Neural crest cell (in vitro differentiated cells): ENCODE measurements at places on chromosomes 12 and 14.

- no peak for DNase-seq
- H3K36me3 ChIP-seq: peaks cover 3% of the 10 kb centered on the region
- H3K4me1 ChIP-seq: peaks cover 37% of the 10 kb centered on the region
- H3K27ac ChIP-seq: peak overlapping the region; percentile 89
- H3K27me3 ChIP-seq: no peaks in the 10 kb centered on the region
Measured at GRCh38 chr14:76080025-76080424, 71.7 kb upstream of the GPATCH2L start.

DNA sequence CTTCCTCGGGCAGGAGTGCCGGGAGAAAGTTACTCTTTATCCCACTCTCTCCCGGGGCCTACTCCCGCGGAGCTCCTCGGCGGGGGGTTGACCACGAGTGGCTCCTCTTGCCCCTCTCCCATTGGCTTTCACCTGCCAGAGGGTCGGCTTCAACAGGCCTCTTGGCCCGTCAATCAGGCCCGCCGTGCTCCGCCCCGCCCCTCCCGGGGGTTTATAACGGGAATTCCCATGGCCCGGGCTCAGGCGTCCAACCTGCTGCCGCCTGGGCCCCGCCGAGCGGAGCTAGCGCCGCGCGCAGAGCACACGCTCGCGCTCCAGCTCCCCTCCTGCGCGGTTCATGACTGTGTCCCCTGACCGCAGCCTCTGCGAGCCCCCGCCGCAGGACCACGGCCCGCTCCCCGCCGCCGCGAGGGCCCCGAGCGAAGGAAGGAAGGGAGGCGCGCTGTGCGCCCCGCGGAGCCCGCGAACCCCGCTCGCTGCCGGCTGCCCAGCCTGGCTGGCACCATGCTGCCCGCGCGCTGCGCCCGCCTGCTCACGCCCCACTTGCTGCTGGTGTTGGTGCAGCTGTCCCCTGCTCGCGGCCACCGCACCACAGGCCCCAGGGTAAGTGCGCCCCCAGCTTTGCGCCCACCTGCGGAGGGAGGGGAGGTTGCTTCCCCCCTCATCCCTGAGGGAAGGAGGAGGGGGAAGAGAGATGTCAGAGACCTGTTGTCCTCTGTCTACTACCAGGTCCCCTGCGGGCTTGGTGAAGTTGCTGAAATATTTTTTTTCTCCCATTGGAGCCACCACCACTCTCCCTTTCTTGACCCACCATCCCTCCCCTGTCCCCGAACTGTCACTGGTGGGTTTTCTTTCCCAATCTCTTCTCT lies at the start of gene SMOC1:
TSS of gene SMOC1 (plus strand) at position 242 of the 869 bp plus-strand sequence. CDS start at position 505, 263 bp downstream.
- peak within 1 kb of the TSS; percentile 89 for H3K4me3 ChIP-seq
- H3K27me3 ChIP-seq: no peaks in the 10 kb centered on the region
- DNase-seq: peak; percentile 89
- peaks cover 59% of the 10 kb centered on the region for H3K4me1 ChIP-seq

DNA sequence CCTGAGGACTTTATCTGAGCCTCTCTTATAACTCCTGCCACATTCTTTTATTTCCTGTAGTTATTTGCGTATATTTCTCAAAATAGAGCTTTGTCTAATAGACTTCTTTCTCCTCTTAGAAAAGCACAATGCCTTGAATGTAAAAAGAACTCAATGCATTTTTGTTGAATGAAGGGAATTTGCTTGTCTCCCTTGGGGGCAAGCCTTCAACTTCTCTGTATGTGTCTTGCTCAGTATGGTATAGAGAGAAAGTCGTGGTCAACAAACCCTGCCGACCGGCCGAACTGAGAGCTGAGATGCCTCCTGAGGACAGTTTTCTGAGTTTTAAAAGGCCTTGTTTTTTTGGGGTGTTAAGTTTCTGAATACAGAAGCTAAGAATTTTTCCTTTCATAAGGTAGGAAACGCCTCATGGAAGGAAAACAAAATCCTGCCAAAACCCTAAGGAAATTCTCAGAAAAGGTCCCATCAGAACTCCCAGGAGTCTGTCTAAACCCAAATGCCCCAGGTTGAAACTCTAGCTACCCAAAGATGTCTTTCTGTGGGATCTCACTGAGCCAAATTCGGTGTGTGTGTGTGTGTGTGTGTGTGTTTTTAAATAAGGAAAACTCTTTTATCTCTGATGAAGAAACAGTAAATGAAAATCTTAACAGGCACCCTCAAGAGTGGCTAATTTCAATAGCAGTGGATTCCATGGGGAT lies 136.6 kb downstream of the C12orf75 start:
- no peak for DNase-seq
- no peaks in the 10 kb centered on the region for H3K36me3 ChIP-seq
- H3K27ac ChIP-seq: peak overlapping the region; percentile 37

DNA sequence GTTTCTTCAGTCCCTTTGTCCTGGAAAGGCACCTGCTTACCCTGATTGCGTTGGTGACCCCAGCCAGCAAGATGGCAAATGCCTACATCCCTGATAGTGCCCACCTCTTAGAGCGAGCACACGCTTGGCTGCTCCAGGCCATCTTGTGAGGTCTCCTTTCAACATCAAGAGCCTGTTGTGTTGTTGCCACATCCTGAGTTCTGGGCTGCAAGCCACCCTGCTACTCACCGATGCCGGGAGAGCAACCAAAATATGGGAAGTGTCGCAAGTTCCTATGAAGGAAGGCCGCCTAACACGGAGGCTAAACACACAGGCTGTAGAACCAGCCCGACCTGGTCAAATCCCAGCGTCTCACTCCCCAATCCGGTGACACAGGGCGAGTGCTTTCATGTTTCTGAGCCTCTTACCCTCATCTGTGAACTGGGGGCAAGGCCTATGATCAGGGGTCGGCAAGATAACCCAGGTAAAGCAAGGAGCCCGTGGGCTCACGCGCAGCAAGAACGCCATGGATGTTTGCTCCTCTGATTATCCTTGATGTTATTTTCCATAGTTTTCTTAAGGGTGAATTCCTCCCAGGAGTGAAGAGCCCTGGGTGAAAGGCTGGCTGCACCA lies 98.4 kb downstream of the LGMN start:
- H3K4me1 ChIP-seq: peaks cover 4% of the 10 kb centered on the region
- peaks cover 4% of the 10 kb centered on the region for H3K36me3 ChIP-seq
- no peaks in the 10 kb centered on the region for H3K27me3 ChIP-seq
- no peak overlapping the region for H3K4me3 ChIP-seq

- H3K27ac ChIP-seq: no peak overlapping the region
- DNase-seq: no peak
- H3K36me3 ChIP-seq: no peaks in the 10 kb centered on the region
- peaks cover 26% of the 10 kb centered on the region for H3K4me1 ChIP-seq
Measured at GRCh38 chr12:73531752-73532151, 1005.9 kb upstream of the ATXN7L3B start.

DNA sequence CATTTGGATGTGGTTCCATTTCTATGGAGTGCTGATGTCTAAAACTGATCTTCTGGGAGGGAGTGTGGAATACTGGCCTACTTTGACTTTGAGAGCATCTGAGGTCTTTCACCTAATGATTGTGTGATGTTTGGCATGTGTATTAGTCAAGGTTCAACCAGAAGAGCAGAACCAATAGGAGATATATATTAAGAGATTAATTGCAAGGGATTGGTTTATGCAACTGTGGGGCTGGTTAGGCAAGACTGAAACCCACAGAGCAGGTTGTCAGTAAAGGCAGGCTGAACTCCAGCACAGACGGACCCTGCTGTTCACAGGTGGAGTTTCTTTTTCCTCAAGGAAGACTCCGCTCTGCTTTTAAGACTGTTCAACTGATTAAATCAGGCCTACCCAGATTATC lies 11.6 kb downstream of the BMAL2 start:
- no peak for DNase-seq
- no peaks in the 10 kb centered on the region for H3K27me3 ChIP-seq
- H3K27ac ChIP-seq: no peak overlapping the region
- peaks cover 8% of the 10 kb centered on the region for H3K4me1 ChIP-seq

GRCh38 chr12:88334271-88334670 lies 192.2 kb downstream of the TMTC3 start:
- no peaks in the 10 kb centered on the region for H3K27me3 ChIP-seq
- no peak for DNase-seq
- no peaks in the 10 kb centered on the region for H3K36me3 ChIP-seq
- no peak overlapping the region for H3K4me3 ChIP-seq
- peak overlapping the region; percentile 76 for H3K27ac ChIP-seq

DNA sequence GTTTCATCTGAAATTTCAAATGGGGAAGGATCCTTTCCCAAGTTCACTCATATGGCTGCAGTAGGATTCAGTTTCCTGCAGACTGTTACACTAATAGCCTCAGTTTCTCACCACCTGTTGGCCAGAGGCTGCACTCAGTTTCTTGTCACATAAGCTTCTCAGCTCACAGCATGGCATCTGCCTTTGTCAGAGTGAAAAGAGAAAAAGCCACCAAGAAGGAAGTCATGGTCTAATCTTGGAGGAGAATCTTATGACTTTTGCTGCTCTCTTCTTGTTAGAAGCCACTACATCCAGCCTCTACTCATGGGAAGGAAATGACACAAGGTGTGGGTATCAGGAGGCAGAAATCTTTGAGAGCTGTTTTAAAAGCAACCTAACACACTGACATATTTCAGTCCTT lies 39.4 kb upstream of the BTG1 start:
- no peaks in the 10 kb centered on the region for H3K36me3 ChIP-seq
- H3K4me3 ChIP-seq: no peak overlapping the region
- no peak overlapping the region for H3K27ac ChIP-seq

DNA sequence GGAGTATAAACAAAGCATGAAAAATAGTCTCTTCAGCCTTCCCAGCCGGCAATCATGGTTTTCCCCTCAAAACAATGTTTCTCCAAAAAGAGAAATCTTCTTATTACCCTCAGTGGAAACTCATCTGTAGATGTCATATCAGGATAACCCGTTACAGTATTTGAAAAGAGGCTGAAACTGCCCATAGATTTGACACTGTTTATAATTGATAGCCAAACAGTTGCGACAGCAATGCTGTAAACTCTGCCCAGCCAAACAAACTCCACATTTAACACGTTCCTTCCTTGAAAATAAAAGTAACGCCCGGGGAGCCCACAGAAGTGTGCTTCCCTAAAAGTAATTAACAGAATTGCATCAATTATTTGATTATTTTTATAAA lies 201.3 kb upstream of the FOXN3 start:
- H3K36me3 ChIP-seq: no peaks in the 10 kb centered on the region
- H3K4me1 ChIP-seq: peaks cover 51% of the 10 kb centered on the region
- no peak for DNase-seq
- H3K4me3 ChIP-seq: peak overlapping the region; percentile 93

GRCh38 chr14:23569443-23570151 lies 2.0 kb upstream of the AP1G2 start:
- H3K27me3 ChIP-seq: peaks cover 53% of the 10 kb centered on the region
- no peaks in the 10 kb centered on the region for H3K36me3 ChIP-seq
- H3K4me3 ChIP-seq: peak overlapping the region; percentile 41
- H3K27ac ChIP-seq: no peak overlapping the region
- H3K4me1 ChIP-seq: peaks cover 33% of the 10 kb centered on the region

DNA sequence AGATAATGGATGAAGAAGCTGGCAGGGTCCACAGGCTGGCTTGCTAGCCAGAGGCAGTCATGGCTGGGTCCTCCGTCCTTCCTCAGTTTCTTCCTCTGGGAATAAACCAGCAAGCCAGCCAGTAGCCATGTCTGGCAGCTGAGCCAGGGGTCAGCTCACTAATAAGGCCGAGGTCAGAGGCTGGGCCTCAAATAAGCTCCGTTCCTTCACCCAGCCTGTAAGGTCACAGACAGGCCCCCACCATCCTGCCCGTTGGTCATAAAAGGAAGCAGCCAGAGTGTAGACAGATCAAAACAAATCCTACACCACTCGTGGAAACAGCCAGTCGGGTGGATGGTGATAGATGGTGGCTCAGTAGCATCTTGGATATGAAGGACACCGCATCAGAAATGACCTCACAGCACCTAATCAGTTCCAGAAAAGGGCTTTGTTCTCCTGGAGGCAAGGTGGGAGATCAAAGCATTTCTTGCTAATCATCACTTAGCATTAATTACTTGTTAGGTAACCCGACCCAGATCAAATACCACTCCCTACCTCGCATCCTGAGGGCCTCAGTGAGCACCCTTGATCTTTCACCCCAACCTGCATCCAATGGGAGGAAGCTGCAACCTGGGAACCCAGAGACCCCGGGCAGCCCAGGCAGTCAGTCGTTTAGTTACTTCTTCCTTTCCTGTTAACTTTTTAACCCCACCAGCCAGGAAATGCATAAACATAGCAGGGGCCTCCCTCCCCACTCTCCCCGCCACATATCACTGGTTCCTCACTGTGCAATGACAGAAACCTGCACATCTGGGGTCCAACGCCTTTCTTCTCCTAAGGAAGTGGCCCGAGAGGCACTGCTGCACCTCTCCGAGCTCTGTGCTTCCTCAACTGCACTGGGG lies 90.2 kb downstream of the KDM2B start:
- no peak overlapping the region for H3K4me3 ChIP-seq
- H3K36me3 ChIP-seq: no peaks in the 10 kb centered on the region
- no peaks in the 10 kb centered on the region for H3K27me3 ChIP-seq
- peak overlapping the region; percentile 29 for H3K27ac ChIP-seq
- no peak for DNase-seq

- H3K36me3 ChIP-seq: no peaks in the 10 kb centered on the region
- peaks cover 45% of the 10 kb centered on the region for H3K4me1 ChIP-seq
- no peak overlapping the region for H3K4me3 ChIP-seq
- peaks cover 2% of the 10 kb centered on the region for H3K27me3 ChIP-seq
Measured at GRCh38 chr14:81453166-81453766, 53.1 kb upstream of the STON2 start.

GRCh38 chr12:62886796-62887195 lies 48.2 kb downstream of the PPM1H start:
- DNase-seq: no peak
- H3K27ac ChIP-seq: no peak overlapping the region
- H3K36me3 ChIP-seq: peaks cover 3% of the 10 kb centered on the region
- no peaks in the 10 kb centered on the region for H3K4me1 ChIP-seq
- no peak overlapping the region for H3K4me3 ChIP-seq

GRCh38 chr14:84254290-84254689 lies 1275.7 kb upstream of the FLRT2 start:
- no peaks in the 10 kb centered on the region for H3K27me3 ChIP-seq
- H3K4me3 ChIP-seq: no peak overlapping the region
- no peaks in the 10 kb centered on the region for H3K36me3 ChIP-seq
- peaks cover 26% of the 10 kb centered on the region for H3K4me1 ChIP-seq
- no peak for DNase-seq
- H3K27ac ChIP-seq: no peak overlapping the region

DNA sequence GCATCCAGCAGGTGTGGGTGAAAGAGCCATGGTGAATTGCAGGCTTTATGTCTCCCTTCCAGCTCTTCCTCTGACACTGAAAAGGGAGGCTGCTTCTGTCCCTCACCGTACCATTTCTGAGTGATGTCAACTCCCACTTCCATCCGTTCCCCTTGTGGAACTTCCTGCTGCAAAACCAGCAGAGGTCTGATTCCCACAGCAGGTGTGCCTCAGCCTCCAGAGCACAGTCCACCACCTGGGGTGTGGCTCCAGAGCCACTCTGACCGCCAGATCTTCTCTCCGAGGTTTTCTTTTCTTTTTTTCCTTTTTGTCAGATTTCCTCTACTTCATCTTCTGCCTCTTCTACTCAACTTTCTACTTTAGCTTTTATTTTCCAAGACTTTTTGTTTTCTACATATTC lies 62.7 kb downstream of the CDC42BPB start:
- H3K27ac ChIP-seq: no peak overlapping the region
- no peak overlapping the region for H3K4me3 ChIP-seq
- no peaks in the 10 kb centered on the region for H3K4me1 ChIP-seq

- H3K36me3 ChIP-seq: peaks cover 19% of the 10 kb centered on the region
- peaks cover 6% of the 10 kb centered on the region for H3K4me1 ChIP-seq
- no peak overlapping the region for H3K27ac ChIP-seq
- H3K27me3 ChIP-seq: no peaks in the 10 kb centered on the region
- H3K4me3 ChIP-seq: no peak overlapping the region
- DNase-seq: no peak
Measured at GRCh38 chr14:67680121-67680602, 5.7 kb upstream of the VTI1B start.
